ENCODE measurements at places on chromosomes 6 and 20.

- no peak for DNase-seq
Measured at GRCh38 chr20:10710991-10711775, 37.4 kb upstream of the JAG1 start.

DNA sequence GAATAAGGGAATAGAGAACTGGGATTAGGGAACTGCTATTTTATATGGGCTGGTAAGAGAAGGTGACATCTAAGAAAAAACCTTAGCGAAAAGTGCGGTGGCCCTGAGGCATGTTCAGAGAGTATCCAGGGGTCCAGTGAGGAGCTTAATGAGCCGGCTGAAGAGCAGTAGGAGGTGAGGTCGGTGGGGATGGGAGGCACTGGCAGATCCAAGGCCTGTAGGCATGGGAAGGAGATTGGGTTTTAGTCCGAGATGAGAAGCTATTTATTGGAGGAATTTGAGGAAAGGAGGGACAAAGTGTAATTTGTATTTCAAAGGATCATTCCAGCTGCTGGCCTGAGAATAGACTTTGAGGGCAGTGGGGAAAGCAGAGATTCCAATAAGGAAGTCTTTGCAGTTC, 123.8 kb downstream of the QKI start:
- DNase-seq, result no peak

GRCh38 chr6:168165373-168165772, 86.4 kb upstream of the FRMD1 start:
- DNase-seq, result no peak

DNA sequence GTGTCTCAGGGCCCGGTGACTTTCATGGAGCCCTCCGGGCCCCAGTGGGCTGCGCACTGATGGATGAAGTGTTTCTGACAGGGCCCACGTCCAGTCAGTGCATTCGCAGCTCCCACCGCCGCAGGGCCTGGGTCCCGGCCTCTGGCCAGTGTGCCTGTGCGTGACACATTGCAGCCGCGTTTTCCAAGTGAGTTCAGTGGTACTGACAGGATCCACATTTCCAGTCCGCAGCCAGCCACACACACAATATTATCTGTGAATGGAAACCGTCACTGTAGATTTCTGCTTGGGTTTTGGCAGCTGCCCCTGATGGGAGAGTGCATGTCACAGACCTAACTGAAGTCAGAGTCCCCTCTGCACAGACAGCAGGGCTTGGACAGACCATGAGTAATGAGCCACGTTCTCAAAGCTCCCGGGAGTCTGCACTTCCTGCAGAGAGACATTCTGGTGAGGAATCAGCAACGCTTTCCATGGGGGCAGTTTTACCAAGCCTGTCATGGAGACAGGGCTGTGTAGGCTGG, 171.4 kb downstream of the MYLK4 start:
- no peak for DNase-seq

Data from stimulated activated CD4-positive, alpha-beta T cell treated with anti-CD3 and anti-CD28 coated beads, Interleukin-1b, Interleukin-23, amount 100 ng/mL, for 1 hour (primary cell).